ENCODE measurements at places on chromosomes 16 and 17.

- DNase-seq = no peak
Observed at GRCh38 chr16:86012221-86012620, 113.3 kb downstream of the IRF8 start.

- no peak for DNase-seq
Observed at GRCh38 chr17:75240394-75241142, 20.8 kb downstream of the GGA3 start.

DNA sequence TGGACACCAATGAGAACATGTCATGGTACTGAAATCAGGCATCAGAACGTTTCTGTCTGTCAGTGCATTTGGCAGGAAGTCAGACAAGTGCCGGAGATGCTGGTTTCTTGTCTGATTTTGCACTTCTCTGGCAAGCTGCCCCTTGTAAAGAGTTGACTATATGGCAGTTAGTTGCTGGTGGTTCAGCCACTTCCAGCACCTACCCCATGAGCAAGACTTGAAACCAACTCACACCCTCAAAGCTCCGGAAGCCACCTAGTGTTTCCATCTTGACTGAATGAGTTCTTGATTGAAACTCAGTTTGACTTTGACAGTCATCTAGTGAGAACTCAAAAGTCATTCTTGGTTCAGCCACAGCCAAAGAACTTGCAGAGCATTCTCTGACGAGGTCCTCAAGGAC, 225.1 kb downstream of the SPECC1 start:
- DNase-seq = no peak

GRCh38 chr17:80959330-80960036, 32.2 kb upstream of the CHMP6 start:
- DNase-seq = no peak

DNA sequence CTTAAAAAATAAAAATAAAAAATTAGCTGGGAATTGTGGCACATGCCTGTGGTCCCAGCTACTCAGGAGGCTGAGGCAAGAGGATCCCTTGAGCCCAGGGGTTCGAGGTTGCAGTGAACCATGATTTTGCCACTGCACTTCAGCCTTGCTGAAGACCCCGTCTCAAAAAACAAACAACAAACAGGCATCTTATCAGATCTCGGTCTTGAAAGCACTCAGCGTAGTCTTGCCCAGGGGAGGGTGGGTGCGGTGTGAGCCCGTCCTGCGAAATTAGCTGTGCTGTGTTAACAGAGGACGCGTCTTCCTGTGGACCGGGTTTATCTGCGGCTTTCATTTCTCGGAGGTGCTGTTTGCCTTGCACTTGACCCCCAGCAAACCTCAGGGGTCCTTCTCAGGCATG, 5.4 kb downstream of the GAA start:
- no peak for DNase-seq

- DNase-seq = no peak
Observed at GRCh38 chr16:89574681-89575246, 794 bp upstream of the CPNE7 start.

DNA sequence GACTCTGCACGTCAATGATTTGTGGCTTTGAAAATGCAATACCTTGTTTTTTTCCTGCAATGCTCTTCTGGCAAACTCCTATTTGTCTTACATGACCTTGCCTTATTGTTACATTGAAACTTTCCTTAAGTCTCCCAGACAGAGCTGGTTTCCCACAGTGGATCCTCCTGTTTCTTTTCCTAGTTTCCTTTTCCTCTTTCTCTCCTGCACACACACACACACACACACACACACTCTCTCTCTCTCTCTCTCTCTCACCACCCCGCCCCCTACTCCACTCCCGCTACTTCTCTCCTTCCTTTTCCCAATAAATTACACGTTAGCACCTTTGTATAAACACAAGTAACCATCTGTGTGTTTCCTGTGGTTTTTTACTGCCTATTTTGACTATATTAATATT, 2.3 kb downstream of the ORC6 start:
- no peak for DNase-seq

GRCh38 chr17:81406117-81406953, 11.1 kb downstream of the BAHCC1 start:
- DNase-seq = no peak

GRCh38 chr17:3528880-3529511, 28.6 kb downstream of the TRPV3 start:
- DNase-seq = no peak

DNA sequence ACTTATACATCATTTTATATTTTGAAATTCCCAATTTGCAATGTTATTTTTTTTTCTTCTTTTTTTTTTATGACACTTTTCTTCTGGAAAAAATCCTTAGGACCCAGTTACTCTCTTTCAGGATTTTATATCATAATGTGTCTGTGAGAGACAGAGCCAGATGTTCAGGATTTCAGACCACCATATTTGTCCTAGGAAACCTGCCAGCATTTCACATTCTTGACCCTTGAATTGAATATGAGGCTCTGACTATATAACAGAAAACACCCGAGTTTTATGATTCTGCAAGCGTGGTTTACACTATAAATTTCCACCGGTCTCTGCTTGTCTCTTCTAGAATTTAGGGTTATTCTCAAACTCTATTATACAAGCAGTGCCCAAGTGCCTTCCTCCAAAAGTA, 621.0 kb downstream of the WWOX start:
- DNase-seq = no peak

- no peak for DNase-seq
Observed at GRCh38 chr17:77580531-77581270, 377.8 kb upstream of the TNRC6C start.

- peak; percentile 71 for DNase-seq
Observed at GRCh38 chr16:8931859-8932258, 31.8 kb downstream of the USP7 start.

DNA sequence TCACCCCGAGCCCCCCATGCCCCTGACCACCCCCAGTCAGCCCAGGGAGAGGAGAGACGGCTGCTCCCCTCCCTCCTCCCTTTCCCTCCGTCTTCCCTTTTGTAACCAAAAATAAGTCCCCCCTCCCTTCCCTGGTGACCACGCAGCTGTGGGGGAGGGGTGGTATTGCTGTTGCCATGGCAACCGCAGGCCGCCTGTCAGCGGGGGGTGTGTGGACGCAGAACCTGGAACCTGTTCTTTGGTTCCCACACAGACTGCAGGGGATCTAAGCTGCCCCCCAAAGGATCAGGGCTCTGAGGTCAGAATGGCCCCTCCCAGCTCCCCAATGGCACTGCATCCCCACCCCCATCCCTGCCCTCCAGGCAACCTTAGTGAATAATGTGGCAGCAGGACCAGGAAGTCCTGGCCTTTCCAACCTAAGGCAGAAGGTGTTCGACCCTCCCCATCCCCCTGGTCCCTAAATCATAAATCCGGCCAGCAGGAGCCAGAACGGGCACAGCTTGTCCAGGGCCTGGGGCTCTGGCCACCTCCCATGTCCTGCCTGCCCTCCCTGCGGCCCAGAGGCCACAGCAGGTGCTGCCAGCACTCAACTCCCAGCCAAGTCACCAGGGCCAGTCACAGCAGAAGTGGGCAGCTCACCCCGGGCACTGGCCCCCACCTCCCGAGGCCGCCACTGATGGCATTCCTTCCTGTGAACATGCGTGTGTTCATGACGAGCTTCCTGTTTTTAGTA, 12.0 kb downstream of the CA4 start:
- DNase-seq = no peak

GRCh38 chr16:20995711-20996110, 95.1 kb downstream of the LYRM1 start:
- DNase-seq = no peak

DNA sequence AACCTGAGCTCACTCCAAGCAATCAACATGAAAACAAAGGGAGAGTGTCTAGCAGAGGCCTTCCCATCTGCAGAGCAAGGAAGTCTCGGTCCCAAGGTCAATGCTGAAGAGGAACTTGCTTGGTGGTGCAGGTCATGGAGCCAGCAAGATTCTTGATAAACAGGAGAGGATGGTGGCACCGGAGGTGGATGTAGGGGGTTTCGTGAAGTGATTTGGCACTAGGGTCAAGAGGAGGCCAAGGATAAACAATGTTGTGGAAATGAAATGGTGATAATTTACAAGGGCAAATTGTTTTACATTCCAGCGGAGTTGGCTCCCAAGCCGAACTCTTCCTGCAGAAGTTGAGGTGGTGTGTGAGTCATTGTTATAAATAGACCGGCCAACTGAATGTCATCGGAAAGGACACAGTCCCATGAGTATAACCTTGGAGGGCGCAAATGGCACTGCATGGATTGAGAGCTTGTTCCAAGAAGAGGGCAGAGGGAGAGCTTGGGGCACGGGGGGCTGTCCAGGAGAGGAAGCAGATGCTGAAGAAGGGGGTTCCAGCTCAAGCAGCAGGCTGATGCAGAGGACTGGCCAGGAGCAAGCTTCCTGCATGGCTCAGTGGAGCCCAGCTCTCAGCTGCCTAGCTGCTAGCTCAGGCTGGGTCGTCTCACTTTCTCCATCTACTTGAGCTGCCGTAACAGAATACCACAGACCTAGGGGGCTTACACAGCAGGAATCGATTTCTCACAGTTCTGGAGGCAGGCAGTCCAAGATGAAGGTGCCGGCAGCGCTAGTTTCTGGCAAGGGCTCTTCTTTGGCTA, 136.6 kb downstream of the COPRS start:
- DNase-seq = no peak

- DNase-seq = no peak
Observed at GRCh38 chr16:27801289-27801945, 251.5 kb downstream of the KATNIP start.

- no peak for DNase-seq
Observed at GRCh38 chr16:3716831-3717234, 491 bp downstream of the TRAP1 start.

DNA sequence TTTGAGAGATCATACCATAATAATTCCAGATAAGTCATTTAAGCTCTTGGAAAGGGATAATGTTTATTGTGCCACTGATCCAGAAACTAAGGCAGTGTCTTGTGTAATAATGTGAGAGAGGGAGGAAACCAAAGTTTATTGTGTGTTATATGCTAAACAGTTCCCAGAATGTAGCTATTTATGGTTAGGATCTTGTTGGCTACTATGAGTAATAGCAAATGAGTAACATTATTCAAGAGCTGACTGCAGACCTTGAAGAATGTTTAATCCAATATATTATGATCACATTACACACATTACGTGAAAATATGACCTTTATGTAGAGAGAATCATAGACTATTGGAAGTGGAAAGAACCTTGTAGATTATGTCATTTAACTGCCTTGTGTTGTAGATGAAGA, 139.5 kb downstream of the BCAS3 start:
- DNase-seq = no peak

DNA sequence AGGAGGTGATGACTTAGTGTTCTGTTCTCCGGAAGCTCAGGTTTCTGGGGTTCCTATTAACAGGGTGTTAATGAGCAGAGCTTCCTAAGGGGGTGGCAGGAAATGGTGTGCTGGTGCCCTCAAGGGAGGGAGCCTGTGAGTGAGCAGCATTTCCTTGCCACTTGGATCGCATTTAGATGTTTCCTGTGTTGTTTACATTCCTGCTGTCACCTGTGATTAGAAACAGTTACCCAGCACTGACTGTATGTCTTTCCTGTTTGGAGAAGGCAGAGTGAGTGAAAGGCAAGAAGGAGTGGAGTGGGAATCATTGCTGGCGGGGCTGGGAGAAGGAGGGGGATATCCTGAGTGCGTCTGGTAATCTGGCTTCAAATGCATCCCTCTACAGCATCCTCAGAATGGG, 214.6 kb downstream of the CCDC182 start:
- no peak for DNase-seq

DNA sequence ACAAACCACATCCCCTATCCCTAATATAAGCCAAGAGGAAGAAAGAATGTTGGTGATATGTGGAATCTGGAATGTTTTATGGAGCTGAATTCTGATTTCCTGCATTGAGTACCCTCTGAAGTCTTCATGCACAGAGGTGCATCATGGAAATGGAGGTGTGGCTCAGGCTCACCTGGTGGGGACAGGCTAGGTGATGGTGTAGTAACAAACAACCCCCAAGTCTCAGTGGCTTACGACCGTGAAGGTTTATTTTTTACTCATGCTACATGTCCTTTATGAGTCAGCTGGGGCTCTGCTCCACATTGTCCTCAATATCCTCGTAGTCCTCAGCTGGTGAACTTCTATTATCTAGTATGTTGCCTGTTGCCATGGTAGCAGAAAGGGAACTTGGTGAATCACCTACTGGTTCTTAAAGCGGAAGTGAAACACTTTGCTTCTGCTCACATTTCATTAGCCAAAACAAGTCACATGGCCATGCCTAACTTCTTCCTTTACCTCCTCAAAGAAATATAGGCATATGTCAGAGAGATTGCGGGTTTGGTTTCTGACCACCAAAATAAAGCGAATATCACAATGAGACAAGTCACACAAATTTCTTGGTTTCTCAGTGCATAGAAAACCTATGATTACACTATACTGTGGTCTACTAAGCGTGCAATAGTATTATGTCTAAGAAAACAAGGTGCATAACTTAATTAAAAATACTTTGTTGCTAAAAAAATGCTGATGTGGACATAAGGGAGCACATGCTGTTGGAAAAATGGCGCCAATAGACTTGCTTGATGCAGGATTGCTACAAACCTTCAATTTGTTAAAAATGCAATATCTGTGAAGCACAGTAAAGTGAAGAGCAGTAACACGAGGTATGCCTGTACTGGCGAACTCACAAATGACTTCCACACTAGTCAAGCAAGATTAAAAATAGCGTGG, at the start of gene PMFBP1:
PMFBP1 (minus strand) TSS at position 51 of the 930 bp plus-strand sequence. CDS start 947 bp downstream, outside the sequence.
- no peak for DNase-seq

DNA sequence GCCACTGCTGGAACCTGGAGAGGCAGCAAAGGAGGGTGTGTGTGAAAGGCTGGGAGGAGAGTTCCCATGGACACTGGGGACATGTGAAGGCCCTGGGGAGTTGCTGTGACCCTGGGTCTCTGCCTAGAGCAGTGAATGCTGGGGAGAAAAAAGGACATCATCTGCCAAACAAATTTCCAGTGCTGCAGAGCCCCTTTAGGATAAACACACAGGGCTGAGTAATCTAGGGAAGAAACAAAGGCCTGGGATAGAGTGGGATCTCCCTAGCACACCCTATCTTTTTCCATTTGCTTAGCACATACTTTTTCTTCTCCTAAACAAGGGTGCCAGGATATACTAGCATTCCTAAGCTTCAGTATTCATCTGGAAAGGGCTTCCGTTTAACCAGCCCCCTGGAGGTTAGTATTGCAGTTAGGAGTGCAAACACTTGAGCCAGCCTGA, 3.3 kb upstream of the HIGD1B start:
- no peak for DNase-seq

DNA sequence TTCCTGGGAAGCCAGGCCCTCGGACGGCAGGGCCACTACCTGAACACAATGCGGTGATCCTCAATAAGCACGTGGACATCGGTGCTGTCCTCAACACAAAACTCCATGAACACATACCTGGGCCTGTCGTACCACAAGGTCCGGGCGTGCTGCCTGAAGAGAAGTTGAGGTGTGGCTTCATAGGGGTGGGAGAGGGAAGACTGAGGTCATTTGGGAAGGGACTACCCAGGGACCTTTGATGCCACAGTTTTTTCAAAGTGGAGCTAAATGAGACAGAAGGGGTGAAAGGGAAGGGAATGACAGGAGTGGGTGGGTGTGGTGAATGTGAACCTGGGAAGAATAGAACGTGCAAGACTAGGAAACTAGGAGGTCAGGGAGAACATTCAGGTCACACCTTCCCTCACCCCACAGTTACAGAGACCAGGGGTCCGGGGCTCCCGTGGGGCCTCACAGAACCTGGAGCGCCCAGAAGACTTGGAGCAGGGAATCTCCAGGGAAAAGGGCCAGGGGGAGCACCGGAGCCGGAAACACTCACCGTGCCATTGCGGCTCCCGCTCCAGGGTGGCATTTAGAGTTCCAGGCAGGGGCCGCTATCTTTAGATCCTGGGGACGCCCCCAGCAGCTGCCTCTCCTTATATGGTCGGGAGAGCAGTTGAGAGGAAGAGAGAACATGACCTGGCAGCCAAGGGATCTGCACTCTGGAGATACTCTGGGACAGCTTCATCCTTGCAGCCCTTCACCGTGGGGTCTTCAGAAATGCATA, at the start of gene PTGES3L:
PTGES3L (minus strand) TSS at position 570 of the 763 bp plus-strand sequence; CDS start at position 543, 27 bp downstream.
- DNase-seq = peak; percentile 42

GRCh38 chr17:77897741-77898301, 60.7 kb upstream of the TNRC6C start:
- DNase-seq = no peak

All from mesothelial cell of epicardium (in vitro differentiated cells).